ENCODE measurements at places on chromosomes 2 and 18.
A peak's percentile ranks its signal among the peaks of the same experiment; 100 is the strongest.

DNA sequence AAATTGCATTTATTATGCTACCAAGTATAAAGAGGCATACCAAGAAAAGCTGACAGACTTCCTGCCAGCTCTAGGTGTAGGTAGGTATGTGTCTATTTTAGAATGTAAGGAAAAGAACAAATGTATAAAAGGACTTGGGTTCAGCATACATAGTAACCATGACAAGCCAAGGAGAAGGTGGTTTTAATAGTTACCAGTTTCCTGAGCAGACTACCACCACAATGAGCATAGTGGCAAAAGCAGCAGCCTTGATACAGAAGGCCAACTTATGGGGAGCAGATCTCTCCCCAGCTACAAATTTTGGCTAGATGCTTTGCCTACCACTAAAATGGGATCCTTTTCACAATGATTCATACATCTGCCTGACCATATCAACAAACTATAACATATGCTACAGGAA lies 34.5 kb downstream of the METTL8 start:
- DNase-seq, result no peak

- peak; percentile 25 for DNase-seq
Observed at GRCh38 chr2:161905389-161906046, 168.5 kb downstream of the DPP4 start.

- no peak for DNase-seq
Observed at GRCh38 chr2:97210325-97210724, 97.4 kb downstream of the ANKRD36 start.

DNA sequence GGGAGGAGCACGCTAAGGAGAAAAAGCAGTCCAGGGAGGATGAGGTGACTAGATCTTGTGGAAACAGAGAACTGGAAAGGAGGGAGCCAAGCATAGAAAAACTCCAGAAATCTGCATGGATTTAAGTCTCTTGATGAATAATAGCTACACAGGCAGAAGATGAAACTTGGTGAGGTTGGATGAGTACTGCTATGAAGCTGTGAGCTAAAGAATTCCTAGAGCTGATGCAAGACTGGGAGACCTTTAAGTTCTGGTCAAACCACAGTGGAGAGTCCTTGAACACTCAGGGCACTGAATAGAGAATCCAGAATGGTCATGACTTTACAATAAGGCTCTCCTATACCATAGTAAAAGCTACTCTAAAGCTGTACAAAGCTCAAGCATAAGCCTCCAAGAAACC lies 18.4 kb upstream of the PIEZO2 start:
- peak; percentile 82 for DNase-seq

DNA sequence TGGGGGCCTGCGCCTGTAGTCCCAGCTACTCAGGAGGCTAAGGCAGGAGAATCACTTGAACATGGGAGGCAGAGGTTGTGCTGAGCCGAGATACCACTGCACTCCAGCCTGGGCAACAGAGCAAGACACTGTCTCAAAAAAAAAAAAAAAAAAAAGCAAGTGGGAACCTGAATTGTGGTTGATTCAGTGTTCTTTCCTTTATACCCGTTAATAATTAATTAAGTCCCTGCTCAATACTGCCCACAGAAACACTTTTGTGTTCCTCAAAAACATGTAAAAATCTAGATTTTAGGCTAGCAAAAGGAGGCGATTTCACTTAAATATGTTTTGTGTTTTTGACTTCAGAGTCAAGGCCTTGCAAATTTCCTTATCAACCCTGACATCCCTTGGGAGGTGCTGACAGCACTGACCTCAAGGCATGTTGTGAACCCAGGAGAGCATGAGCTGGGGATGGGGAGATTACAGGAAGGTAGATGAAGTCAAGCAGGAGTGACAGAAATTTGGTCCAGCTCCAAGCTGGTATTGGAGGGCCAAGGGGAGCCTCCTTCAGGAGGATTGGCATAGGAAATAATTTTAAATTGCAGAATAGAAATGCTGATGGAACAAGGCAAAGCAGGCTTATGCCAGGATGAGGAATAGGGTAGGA lies 89.0 kb upstream of the PNPT1 start:
- no peak for DNase-seq
